ENCODE measurements at places on chromosomes 2 and 18. TPM values are rescaled to one million over a fixed set of nuclear protein-coding genes. Genes with fewer than 3 reads are reported as not detected.

Gene DNAH6
- total RNA-seq, result not detected

Gene TMEM18
- total RNA-seq, result 28.8 TPM

Gene KYNU
- total RNA-seq, result 0.25 TPM

Gene KCTD1
- 10.1 TPM for total RNA-seq

Gene CYP1B1
- 104 TPM for total RNA-seq

Gene SPP2
- not detected for total RNA-seq

Gene CGREF1
- 9.6 TPM for total RNA-seq

Gene PARD3B
- total RNA-seq, result 2.4 TPM

Gene SEPTIN2
- total RNA-seq, result 408 TPM

Gene ZNF385B
- total RNA-seq, result 0.49 TPM

Gene RND3
- 97.6 TPM for total RNA-seq

Gene CCDC85A
- 0.06 TPM for total RNA-seq

Gene RSAD2
- 1.1 TPM for total RNA-seq

Gene FAM228A
- total RNA-seq, result not detected

Gene RGPD3
- total RNA-seq, result 0.50 TPM

Gene EPAS1
- total RNA-seq, result 463 TPM

Gene MLPH
- total RNA-seq, result 11.2 TPM

Gene LINC00305
- not detected for total RNA-seq

Gene RAD51AP2
- total RNA-seq, result not detected

Gene DES
- total RNA-seq, result 7.0 TPM

Gene SERPINB13
- total RNA-seq, result not detected

Gene LDLRAD4
- 0.12 TPM for total RNA-seq

Gene KANSL1L
- total RNA-seq, result 17.5 TPM

Gene EFEMP1
- 6,372 TPM for total RNA-seq

Gene CNNM3
- total RNA-seq, result 5.3 TPM

Gene PARD6G
- 1.8 TPM for total RNA-seq

Gene DYNC1I2
- 87.6 TPM for total RNA-seq

Gene GKN2
- not detected for total RNA-seq

Gene CAPG
- 50.4 TPM for total RNA-seq

Gene RTKN
- total RNA-seq, result 13.9 TPM

Gene SNORC
- total RNA-seq, result 0.50 TPM

Gene TUBA3D
- total RNA-seq, result not detected

Gene UGT1A4
- total RNA-seq, result 0.34 TPM

Gene WIPF1
- 11.8 TPM for total RNA-seq

Gene C2orf80
- total RNA-seq, result not detected

Gene ZEB2
- total RNA-seq, result 63.7 TPM

Gene LRPPRC
- total RNA-seq, result 49.3 TPM

Gene IAH1
- total RNA-seq, result 62.1 TPM

Gene HOXD3
- not detected for total RNA-seq

Gene ASXL2
- total RNA-seq, result 9.0 TPM
